H9 (cell line): ENCODE measurements at places on chromosomes 3 and 15.

GRCh38 chr15:51780636-51781035 lies 29.2 kb downstream of the TMOD2 start:
- no peak for DNase-seq

- DNase-seq, result no peak
These were observed 17.2 kb downstream of the TMOD3 start for GRCh38 chr15:51846463-51847230.

DNA sequence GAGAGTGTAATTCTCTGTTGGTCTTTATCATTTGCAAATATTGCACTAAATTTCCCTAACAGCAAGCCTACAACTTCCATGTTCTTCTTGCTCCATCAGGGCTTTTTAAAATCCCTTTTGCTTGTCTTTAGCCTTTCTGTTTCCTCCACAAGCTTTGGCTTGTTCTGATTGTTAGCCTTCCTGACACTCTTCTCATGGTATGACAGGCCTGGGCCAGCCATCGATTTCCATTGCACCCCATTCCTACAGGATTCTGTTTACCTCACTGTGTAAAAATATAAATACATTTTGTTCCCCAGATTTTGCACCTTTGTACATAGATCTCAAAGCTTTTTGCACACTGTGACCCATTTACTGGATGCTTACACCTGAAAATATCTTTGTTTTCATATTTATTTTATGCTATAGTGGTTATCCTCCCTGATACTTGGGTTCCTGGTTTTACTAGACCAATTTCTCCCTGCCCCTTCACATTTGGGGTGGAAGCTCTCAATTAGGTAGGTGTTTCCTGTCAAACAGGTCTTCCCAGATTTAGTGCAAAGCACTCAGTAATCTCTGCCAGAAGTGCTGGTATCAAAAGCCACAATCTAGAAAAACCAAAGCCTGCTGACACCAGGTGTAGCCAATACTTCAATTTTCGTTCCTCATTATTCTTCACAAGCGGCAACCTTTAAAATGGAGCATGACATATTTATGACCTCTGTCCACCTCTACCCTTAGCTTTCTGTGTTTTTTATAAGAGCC lies 57.9 kb upstream of the PPP2R3A start:
- no peak for DNase-seq

- no peak for DNase-seq
These were observed 1.1 kb downstream of the FAH start for GRCh38 chr15:80153900-80154299.

GRCh38 chr3:183551930-183552329 lies 3.6 kb downstream of the KLHL6 start:
- no peak for DNase-seq

DNA sequence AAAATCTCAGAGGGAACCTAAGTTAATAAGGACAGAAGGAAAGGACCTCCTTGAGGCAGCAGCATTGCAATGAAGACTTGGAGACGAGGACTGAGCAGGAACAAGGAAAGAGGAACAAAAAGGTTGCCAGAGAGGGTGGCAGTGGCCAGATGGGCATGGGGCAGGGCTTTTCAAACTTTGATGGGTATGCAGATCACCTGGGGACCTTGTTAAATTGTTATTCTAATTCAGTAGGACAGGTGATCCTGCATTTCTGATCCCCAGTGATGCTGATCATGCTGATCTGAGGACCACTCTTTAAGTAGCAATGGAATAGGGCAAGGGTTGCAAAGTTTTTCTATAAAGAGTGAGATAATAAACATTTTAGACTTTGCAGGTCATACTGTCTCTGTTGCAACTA lies 11.1 kb downstream of the COL6A6 start:
- no peak for DNase-seq

DNA sequence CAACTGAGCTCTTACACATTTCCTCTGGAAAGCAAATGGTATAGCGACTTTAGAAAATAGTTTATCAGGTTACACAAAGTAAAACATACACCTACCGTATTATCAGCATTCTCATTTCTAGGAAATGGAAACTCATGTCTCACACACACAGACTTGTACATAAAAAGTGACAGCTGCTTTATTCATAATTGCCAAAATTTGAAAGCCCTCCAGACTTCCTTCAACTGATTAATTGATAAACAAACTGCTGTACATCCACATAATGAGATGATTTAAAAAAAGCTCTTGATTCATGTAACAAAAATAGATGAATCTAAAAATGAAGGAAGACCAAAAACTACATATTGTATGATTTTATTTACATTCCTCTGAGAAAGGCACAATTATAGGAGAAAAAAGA lies 425.5 kb downstream of the GABRG3 start:
- no peak for DNase-seq

DNA sequence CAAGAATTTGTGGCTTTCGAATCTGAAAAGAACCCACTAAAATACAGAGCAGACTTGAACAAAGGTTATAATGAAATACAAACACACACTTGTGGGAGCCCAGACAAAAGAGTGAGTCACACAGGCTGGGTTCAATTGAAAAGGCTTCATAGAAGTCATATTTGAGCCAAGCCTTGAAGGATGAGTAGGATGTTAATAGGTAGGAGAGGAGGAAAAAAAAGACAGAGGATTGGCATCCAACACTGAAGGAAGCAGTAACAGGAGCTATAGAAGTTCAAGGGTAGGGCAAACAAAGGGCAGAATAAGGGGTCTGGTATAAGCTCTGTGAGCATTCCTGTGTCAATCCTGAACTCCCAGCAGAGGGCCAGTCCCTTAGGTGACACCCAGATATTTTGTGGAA lies 325.4 kb downstream of the FOXP1 start:
- no peak for DNase-seq
